Myometrial cell (primary cell): ENCODE measurements at places on chromosomes 2 and 18. TPM values are rescaled to one million over a fixed set of nuclear protein-coding genes. Genes with fewer than 3 reads are reported as not detected.

KLHL14 gene
- total RNA-seq = not detected in 2 replicates

INSIG2 gene
- total RNA-seq = 4.3 and 6.2 TPM in 2 replicates

GPR55 gene
- total RNA-seq = not detected in 2 replicates

PROKR1 gene
- total RNA-seq = not detected in 2 replicates

HOXD13 gene
- total RNA-seq = 0.29 and 0.53 TPM in 2 replicates

SLC9A4 gene
- total RNA-seq = not detected in 2 replicates

SIX3 gene
- not detected in 2 replicates for total RNA-seq

DAW1 gene
- 2.8 and 9.8 TPM in 2 replicates for total RNA-seq

PLA2R1 gene
- 5.1 and 5.5 TPM in 2 replicates for total RNA-seq

VWA3B gene
- not detected in 2 replicates for total RNA-seq

TDRD15 gene
- total RNA-seq = not detected in 2 replicates

NCKAP5 gene
- total RNA-seq = under 0.01 TPM in 1 of 2 replicates, not detected in the other

COL4A3 gene
- not detected in 2 replicates for total RNA-seq

KLF7 gene
- total RNA-seq = 18.5 and 25.7 TPM in 2 replicates

CCDC74B gene
- 10.6 and 11.2 TPM in 2 replicates for total RNA-seq

PSTPIP2 gene
- total RNA-seq = 9.5 and 9.6 TPM in 2 replicates

DAPL1 gene
- not detected in 2 replicates for total RNA-seq

ZRANB3 gene
- 7.8 and 17.3 TPM in 2 replicates for total RNA-seq

CNDP1 gene
- not detected in 2 replicates for total RNA-seq
